ENCODE measurements at places on chromosomes 5 and 9.

GRCh38 chr9:127844821-127845359 lies 9.6 kb downstream of the ENG start:
- DNase-seq = no peak

DNA sequence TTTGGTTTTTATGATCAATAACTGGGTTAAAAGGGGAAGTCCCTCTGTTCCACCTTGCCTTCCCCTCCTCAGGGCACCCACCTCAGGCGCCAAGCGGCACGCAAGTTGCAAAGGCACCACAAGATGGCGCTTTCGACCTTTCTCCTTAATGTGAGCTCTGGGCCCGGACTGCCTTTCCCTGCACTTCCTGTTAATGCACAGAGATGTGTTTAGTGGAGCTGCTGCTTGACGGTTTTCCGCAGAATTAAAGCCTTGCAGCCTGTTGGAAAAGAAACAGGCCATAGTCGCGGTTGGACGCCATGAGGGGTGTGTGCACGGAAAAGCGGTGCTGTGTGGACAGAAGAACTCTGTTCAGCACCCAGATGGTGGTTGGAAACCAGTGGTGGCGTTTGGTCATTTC lies 17.9 kb downstream of the CXCL14 start:
- DNase-seq = peak; percentile 56

GRCh38 chr9:83656952-83657351 lies 34.0 kb downstream of the IDNK start:
- no peak for DNase-seq

DNA sequence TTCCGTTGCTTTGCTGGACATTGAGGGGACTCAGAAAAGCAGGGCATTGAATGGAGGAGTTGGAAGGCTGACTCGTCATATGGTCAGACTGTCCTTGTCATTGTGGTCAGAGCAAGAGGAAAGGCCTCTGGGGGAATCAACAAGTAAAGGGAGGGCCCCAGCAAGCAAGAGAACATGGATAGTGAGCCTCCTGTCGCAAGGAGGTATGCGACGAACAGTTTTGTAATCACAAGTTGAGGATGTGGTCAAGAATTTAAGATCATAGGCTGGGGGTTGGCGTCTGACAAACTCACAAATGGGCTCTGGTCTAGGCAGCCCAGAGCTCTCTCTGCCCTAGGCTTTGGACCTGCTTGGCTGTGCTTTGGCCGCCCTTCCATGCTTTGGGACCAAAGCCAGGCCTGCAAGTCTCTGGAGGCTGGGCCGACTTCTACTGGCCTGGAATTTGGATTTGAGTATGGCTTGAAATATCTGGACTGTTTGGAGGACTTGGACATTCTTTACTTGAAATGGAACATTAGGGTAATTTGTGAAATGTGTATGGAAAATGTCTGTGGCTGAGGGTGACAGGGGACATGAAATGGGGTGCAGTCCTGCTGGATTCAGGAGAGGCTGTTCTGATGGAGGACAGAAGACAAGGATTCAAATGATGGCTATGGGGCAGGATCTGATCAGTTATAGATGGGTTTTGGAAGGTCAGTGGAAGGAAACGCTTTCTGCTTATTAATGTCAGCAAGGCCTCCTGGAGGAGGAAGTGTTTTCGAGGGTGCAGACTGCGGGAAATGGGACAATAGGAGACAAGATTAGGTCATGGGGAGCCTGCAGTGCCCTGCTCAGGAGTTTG lies 19.2 kb upstream of the NDST1 start:
- no peak for DNase-seq

DNA sequence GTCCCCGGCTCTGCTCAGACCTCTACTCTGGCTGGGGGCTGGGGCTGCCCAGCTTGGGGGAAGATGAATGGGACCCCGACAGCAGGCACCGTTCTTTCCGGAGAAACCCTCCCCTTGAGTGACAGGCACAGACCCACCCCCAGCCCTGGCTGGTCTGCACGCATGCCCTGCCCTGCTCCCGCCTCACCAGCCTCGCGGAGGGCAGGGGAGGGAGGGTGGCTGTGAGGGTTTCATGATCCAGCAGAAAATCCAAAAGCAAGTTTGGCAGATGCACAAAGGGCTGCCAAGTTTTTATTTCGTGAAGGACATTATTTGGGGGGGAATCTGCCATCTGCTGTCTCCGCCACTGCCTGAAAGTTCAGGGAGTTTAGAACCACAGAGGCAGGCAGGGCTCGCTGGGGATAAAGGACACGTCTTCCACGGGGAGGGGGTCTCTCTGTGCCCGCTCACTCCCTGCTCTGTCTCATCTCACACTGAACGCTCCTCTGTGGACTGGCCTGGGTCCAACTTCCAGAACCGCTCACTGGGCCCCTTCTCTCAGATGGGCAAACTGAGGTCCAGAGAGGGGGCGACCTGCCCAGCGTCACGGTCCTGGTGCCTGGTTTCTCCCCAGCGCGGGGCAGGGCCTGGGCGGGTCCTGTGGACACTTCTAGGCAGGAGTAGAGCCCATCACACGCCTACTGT lies 92.9 kb downstream of the RXRA start:
- no peak for DNase-seq

GRCh38 chr9:89218040-89218928 lies 39.7 kb upstream of the SHC3 start:
- no peak for DNase-seq

DNA sequence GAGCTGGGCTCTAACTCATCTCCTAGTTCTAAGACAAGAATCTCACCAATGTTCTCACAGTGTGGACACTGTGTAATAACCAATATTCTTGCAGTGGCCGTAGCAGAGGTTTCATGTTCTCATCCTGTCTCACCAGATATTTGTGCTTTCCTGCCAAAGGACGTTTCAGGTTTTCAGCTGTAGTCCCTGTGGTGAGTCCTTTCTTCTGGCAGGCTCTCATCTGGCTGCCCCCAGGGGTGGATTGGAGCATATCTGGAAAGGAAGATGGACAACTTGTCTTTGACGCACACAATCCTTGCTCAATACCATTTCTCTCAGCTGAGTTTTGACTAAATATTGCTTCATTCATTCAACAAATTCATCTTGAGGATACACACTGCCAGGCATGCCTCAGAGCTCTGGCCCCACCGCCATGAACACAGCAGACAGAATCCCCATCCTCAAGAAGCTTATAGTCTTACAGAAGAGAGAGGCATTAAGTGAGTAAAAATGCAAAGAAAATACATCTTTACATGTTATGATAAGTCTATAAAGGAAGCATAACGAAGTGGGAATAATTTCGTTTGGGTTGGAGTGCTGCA lies 33.8 kb upstream of the NEURL1B start:
- DNase-seq = no peak

DNA sequence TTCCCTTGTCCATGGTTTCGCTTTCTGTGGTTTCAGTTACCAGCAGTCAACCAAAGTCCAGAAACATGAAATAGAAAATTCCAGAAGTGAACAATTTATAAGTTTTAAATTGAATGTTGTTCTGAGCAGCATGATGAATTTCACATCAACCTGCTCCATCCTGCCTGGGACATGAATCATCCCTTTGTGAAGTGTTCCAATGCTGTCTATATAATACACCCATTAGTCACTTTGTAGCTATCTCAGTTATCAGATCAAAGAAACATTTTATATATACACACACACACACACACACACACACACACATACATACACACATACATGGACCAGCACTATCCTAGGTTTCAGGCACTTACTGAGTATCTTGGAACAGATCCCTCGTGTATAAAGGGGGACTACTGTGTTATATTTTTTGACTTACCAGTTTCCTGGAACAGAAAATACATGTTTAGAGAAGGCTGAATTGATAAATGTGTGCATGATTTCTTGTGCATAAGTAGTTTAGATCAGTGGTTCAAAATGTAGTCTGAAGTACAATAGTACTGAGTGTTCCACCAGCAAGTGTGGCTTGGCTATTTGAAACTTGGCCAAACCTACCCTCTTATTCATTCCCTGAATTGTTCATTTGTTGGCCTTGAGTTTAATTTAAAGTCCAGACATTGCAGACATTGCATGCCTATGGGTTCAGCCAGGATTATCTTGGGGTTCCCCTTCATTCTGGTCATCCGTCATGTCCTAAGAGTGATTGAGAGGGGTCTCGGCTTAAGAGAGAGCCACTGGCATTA lies 510.0 kb downstream of the GADD45G start:
- DNase-seq = no peak

GRCh38 chr5:143931476-143931875 lies 119.5 kb downstream of the HMHB1 start:
- no peak for DNase-seq

- no peak for DNase-seq
Observed at GRCh38 chr5:40518485-40518917, 161.2 kb upstream of the PTGER4 start.

DNA sequence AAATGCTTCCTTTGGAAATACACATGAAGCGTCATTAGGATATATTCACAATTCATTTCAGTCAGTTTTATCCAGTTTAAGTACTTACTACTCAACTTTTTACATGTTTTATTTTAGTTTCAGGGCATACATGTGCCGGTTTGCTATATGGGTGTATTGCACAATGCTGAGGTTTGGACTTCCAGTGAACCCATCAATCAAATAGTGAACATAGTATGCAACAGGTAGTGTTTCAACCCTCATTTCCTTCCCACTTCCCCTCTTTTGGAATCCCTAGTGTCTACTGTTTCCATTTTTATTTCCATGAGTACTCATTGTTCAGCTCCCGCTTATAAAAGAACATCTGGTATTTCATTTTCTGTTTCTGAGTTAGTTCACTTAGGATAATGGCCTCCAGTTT lies 74.7 kb downstream of the TMEM161B start:
- no peak for DNase-seq

GRCh38 chr5:139688751-139689372 lies 40.7 kb downstream of the CXXC5 start:
- no peak for DNase-seq

DNA sequence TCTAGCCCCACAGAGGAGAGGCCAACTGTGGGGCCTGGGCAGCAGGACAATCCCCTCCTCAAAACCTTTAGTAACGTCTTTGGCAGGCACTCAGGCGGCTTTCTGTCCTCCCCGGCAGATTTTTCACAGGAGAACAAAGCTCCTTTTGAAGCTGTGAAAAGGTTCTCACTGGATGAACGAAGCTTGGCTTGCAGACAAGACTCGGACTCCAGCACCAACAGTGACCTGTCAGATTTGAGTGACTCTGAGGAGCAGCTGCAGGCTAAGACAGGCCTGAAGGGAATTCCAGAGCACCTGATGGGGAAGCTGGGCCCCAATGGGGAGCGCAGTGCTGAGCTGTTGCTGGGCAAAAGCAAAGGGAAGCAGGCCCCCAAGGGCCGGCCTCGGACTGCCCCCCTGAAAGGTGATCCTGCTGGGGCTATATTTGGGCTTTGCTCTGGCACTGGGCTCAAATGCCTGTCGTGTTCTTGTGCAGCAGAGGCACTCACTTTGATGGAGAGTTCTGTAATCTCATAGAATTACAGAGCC lies 39.4 kb downstream of the KDM3B start:
- DNase-seq = no peak

DNA sequence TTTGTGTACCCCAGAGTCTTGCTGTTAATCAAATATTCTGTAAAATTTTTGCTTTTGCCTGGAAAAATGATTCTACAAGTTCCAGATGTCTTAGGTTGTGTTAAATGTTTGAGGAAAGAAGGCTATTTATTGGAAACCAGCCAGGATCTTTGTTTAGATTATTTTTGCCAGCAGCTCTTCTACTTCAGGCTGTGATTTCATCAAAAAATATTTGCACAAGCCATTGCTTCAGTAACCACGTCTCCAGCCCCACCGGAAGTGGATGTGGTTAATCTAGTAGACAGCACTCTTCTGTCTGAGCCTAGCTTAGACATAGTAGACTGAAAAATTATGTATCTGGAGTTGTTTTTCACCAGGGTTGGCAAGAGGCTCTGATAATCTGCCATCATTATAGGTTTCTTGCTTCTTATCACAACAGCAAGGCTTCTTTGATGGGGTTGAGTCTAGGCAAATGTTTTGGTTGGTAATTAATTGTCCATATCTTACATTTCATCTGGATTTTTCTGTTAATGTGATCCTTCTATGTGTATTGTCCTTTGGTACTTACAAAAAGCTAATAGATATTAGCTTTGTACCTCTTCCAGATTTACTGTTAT lies 17.1 kb downstream of the KCTD16 start:
- DNase-seq = peak; percentile 88

DNA sequence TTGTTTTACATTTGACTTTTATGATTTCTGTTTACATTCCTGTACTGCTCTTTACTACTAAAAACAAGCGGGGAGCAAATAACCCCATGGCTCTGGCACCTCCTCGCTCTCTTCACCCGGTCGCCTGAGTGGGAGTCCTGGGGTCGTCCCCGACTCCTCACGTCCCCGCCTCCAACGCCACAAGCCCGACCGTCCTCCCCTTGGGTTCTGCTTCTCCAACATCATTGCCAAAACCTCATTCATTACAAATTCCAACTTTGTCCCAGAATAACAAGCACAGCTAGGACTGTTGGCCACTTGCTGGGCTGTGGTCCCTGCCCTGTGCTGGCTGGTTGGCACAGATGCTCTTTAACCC lies 35.1 kb downstream of the MRPL36 start:
- DNase-seq = no peak

DNA sequence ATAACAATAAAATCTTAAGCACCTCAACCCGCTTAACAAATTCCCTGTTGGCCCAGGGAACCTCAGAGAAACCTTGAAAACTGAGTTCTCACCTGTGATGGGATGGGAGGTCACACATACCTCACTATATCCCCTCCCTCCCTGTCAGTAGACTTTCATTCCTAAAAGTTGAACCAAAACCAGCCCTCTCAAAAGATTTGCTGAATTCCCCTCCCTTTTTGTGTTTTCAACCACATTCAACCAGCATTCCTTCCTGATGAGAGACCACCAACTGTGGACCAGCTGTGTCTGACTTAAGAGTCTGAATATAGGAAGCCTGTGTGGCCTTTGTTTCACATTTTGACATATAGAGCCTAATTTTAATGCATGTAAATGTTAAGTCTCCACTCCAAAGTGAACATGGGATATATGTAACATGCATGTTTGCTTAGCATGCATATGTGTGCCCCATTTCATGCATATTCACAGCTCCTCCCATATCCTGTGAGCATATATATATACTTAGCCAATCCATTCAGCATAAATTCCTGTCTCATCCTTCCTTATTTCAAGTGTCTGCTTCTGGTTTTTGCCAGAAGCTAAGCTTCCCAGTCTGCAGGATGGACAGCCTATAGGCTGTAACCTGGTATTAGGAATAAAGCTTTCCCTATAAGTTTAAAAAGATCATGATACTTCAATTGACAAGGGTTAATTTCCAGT lies 604.6 kb downstream of the PTPRD start:
- DNase-seq = no peak

DNA sequence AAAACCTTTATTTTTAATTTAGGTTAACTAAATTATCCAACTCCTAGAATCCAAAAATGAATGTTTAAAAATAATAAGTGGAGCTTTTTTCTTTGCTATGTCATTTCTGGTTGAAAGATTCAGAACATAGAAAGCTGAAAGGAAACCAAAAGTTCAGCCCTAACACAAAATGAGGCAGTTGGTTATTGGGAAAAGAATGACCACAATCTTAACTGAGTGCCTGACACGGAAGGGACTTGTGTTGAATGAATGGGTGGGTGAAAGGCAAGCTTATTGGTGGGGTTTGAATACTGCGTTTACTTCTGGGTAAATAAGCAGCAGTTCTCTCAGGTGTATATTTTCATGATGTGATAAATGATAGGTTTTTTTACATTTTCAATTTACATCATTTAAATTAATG lies 243.5 kb downstream of the IRX1 start:
- no peak for DNase-seq

GRCh38 chr5:59276917-59277372 lies 616.6 kb downstream of the PDE4D start:
- DNase-seq = no peak

- peak; percentile 9 for DNase-seq
Observed at GRCh38 chr5:101977729-101978345, 318.2 kb downstream of the SLCO4C1 start.

GRCh38 chr5:164153469-164154172 lies 648.2 kb downstream of the MAT2B start:
- no peak for DNase-seq
